ENCODE measurements at places on chromosomes 11 and 22. TPM values are rescaled to one million over a fixed set of nuclear protein-coding genes. Genes with fewer than 3 reads are reported as not detected.

The MPZL2 gene
- 6.0 TPM for total RNA-seq

The MCHR1 gene
- not detected for total RNA-seq

DNA sequence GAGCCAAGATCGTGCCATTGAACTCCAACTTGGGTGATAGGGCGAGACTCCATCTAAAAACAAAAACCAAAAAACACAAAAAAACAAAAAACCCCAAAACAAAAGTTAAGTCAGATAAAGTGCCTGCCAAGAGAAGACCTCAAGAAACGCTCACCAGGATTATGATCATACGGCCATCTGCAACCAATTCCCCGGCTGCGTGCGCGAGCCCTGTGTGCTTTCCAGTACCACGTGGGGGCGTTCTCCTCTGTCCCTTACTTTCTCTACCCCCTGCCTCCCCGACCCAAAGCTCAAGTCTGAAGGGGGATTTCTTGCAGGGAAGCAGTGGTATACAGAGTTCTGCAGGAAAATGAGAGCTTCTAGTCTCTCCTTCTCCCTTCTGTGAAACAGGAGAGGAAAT, 10.5 kb upstream of the RPS19BP1 start:
- H3K27me3 ChIP-seq = peaks cover 33% of the 10 kb centered on the region
- no peak overlapping the region for H3K4me3 ChIP-seq
- H3K4me1 ChIP-seq = peaks cover 18% of the 10 kb centered on the region
- H3K36me3 ChIP-seq = no peaks in the 10 kb centered on the region
- no peak overlapping the region for H3K27ac ChIP-seq

GRCh38 chr22:26983311-26983710, 325.9 kb downstream of the MIAT start:
- DNase-seq = no peak
- H3K36me3 ChIP-seq = no peaks in the 10 kb centered on the region
- H3K27me3 ChIP-seq = no peaks in the 10 kb centered on the region
- H3K27ac ChIP-seq = no peak overlapping the region
- H3K4me1 ChIP-seq = no peaks in the 10 kb centered on the region

DNA sequence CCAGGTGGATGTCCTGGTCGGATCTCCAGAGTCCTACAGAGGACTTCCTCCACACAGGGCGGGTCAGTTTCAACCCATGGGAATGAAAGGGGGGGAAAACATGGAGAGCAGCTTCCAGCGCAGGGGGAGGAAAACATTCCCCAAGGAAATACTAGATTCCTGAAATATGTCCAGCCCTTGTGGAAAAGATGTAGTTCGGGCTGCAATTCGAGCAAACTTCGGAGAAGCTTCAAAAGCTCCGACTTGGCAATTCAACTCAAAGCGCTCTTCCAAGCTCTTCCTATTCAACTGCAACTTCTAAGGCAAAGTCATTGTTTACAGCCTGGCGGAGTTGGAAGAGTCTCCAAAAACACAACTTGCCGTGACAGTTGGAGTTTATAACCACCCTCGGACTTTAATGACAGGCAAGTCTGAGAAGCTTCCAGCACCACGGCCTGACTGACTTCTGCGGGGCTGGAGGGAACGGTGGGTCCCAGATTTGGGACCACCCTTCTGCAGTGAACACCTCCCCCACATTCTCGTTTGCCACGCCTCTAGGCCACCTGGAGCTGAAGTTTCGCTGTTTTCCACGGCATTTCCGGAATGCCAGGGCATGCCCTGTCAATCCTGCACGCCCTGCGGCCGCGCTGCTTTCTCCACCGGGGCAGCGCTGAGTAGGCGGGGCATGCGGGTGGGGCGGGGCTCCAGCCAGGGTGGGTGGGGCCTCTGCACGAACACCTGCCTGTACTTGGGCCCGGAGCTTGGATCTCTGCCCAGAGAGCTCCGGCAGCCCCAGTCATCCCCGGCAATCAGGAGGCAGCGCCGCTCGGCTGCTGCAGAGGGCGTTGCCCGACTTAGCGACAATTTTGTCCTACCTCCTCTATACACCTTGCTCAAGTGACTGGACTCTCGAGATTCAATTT, 49.0 kb upstream of the BIRC3 start:
- peaks cover 31% of the 10 kb centered on the region for H3K4me1 ChIP-seq
- no peak overlapping the region for H3K27ac ChIP-seq
- peak; percentile 74 for DNase-seq

DNA sequence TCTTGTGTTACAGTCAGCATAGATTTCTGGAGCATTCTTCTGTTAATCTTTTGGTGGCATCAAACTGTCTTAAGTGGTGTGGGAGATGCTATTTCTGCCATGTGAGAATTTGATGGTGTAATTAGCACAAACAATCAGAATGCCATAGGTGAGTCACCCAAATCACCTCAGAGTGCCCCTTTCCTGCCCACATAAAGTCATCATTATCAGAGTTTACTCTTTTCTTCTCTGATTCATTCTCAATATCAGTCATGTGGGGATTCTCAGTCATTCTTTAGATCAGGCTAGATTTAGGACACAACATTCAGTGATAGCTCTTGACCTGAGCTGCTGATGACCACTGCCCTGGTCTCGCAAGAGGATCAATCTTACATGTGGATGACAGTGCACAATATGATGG, 23.7 kb upstream of the MS4A6A start:
- no peaks in the 10 kb centered on the region for H3K27me3 ChIP-seq

GRCh38 chr11:118930094-118930712, 4.5 kb upstream of the BCL9L start:
- H3K4me1 ChIP-seq = peaks cover 46% of the 10 kb centered on the region
- H3K36me3 ChIP-seq = no peaks in the 10 kb centered on the region
- peaks cover 2% of the 10 kb centered on the region for H3K27me3 ChIP-seq
- DNase-seq = peak; percentile 90
- H3K27ac ChIP-seq = peak overlapping the region; percentile 98

DNA sequence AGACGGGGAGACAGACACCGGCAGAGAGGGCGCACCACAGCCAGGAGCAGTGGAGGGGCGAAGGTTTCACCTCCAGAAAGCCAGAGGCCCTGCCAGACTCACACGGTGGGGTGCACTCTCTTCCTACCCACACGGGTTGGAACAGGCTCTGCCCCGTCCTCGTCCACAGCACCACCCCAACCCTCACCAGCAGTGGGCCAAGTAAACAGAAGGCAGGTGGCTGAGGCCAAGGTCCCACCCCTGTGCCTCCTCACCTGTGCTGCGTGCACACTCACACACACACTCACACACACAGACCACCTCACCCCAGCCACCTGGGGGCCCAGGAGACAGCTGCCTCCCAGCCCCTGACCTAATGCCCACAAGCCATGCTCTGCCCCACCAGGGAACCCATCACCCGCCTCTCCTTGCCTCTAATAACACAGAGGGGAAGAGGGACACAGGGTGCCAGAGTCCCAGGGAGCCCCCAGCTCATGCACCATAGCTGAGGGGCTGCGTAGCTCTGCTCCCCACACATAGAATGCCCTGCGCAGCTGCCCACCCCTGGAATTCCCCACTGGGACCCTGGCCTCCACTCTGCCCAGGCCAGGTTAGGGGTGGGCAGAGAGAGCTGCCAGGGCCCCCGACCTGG, 3.1 kb downstream of the CYB5R3 start:
- H3K4me3 ChIP-seq = no peak overlapping the region
- DNase-seq = no peak
- H3K27me3 ChIP-seq = no peaks in the 10 kb centered on the region
- peaks cover 2% of the 10 kb centered on the region for H3K36me3 ChIP-seq
- H3K4me1 ChIP-seq = peaks cover 24% of the 10 kb centered on the region

- peaks cover 14% of the 10 kb centered on the region for H3K4me1 ChIP-seq
- peaks cover 12% of the 10 kb centered on the region for H3K27me3 ChIP-seq
- H3K36me3 ChIP-seq = no peaks in the 10 kb centered on the region
- H3K4me3 ChIP-seq = no peak overlapping the region
- H3K27ac ChIP-seq = no peak overlapping the region
- no peak for DNase-seq
These were observed 3.4 kb downstream of the PLAAT3 start for GRCh38 chr11:63610604-63611394.

DNA sequence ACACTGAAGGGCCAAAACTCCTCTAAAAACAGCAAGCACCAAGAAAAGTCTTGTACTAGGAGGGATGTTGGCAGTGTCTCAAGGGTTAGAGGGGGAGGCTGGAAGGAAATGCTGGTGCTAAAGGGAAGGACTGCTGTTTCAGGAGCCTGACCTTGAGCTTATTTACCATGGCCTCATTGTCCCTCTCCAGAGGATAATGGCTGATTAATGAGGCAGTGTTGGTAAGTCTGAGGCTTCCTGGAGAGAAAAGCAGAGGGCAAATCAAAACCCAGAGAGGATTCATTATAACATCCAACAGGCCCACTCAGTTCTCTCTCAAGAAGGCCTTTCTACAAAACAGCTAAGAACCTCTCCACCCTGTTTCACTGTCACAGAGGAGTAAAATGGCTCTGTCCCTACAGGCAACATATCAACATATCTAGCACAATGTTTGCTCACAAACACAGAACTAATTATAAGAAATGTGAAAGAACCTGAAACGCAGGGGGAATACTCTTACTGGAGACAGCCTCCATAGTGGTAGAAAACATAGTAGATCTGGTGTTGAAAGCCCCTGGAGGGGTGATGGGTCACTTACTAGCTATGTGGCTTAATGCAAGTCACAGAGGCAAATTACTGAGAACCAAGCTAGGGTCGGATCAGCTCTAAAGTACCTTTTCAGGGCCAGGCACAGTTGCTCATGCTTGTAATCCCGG, 31.4 kb downstream of the NUMA1 start:
- no peak for DNase-seq
- peaks cover 19% of the 10 kb centered on the region for H3K36me3 ChIP-seq
- H3K27ac ChIP-seq = no peak overlapping the region

- peaks cover 10% of the 10 kb centered on the region for H3K36me3 ChIP-seq
- no peak overlapping the region for H3K4me3 ChIP-seq
- DNase-seq = no peak
- peaks cover 34% of the 10 kb centered on the region for H3K27me3 ChIP-seq
These were observed 1.6 kb downstream of the C1QTNF5 start for GRCh38 chr11:119338965-119339588.

- no peak overlapping the region for H3K27ac ChIP-seq
- no peak overlapping the region for H3K4me3 ChIP-seq
- no peaks in the 10 kb centered on the region for H3K27me3 ChIP-seq
These were observed 14.0 kb downstream of the MPEG1 start for GRCh38 chr11:59198726-59199125.

GRCh38 chr11:14446701-14447169, 52.9 kb downstream of the COPB1 start:
- peaks cover 24% of the 10 kb centered on the region for H3K4me1 ChIP-seq
- no peak overlapping the region for H3K4me3 ChIP-seq
- peaks cover 14% of the 10 kb centered on the region for H3K36me3 ChIP-seq
- no peak for DNase-seq

Data from activated CD4-positive, alpha-beta T cell treated with anti-CD3 and anti-CD28 coated beads, Interleukin-2, amount 10 ng/mL, durations not matched to agents 7 days and 5 days (primary cell).